Activated CD4-positive, alpha-beta memory T cell treated with anti-CD3 and anti-CD28 coated beads, Interleukin-2, amount 10 ng/mL, durations not matched to agents 7 days and 5 days (primary cell): ENCODE measurements at places on chromosomes 12 and 14. TPM values are rescaled to one million over a fixed set of nuclear protein-coding genes. Genes with fewer than 3 reads are reported as not detected.

The POTEG gene
- total RNA-seq: not detected

The TTC9 gene
- total RNA-seq: 14.1 TPM

The LIN7A gene
- not detected for total RNA-seq

The TNS2 gene
- 0.83 TPM for total RNA-seq

The CEP128 gene
- 24.7 TPM for total RNA-seq

The GXYLT1 gene
- total RNA-seq: 7.8 TPM

The SLC7A8 gene
- total RNA-seq: 0.93 TPM

The GALNT8 gene
- total RNA-seq: 1.8 TPM
